ENCODE measurements at places on chromosomes 5 and 9.

DNA sequence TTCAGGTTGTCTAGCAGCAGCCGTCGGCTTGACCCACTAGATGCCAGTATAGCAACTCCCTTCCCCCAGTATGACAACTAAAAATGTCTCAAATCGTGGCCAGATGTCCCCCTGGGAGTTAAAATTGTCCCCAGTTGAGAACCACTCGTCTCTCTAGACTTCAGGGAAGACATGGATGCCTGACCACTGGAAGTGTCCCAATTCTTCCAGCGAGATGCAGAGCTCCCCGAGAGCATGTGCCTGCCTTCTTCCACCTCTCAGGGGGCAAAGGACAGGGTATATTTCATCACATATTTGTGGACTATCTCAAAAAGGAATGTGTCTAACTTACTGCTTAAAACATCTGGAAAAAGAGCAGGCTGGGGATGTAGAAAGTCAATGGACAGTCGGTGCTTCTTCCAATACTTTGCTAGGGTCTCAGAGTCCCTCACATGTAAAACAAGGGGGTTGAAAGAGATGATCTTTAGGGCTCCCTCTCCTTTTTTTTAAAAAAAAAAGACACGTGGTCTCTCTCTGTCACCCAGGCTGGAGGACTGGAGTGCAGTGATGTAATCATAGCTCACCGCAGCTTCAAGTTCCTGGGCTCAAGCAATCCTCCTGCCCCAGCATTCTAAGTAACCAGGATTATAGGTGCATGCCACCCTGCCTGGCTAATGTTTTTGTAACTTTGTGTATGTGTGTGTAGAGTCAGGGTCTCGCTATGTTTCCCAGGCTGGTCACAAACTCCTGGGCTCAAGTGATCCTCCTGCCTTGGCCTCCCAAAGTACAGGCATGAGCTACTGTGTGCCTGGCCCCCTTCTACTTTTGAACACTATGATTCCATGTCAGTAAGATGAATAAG, 190.6 kb downstream of the DAB2IP start:
- no peak for DNase-seq

- DNase-seq: peak; percentile 80
Observed at GRCh38 chr9:20683351-20684034, 566 bp upstream of the FOCAD start.

GRCh38 chr9:78866207-78867132, 569.5 kb downstream of the PSAT1 start:
- DNase-seq: no peak

- no peak for DNase-seq
Observed at GRCh38 chr9:116279230-116279629, 125.6 kb downstream of the PAPPA start.

- DNase-seq: no peak
Observed at GRCh38 chr5:156330141-156330870, 3.3 kb downstream of the SGCD start.

GRCh38 chr5:14929293-14930065, 57.9 kb upstream of the ANKH start:
- DNase-seq: no peak

- DNase-seq: no peak
Observed at GRCh38 chr5:9284781-9285307, 261.0 kb downstream of the SEMA5A start.

DNA sequence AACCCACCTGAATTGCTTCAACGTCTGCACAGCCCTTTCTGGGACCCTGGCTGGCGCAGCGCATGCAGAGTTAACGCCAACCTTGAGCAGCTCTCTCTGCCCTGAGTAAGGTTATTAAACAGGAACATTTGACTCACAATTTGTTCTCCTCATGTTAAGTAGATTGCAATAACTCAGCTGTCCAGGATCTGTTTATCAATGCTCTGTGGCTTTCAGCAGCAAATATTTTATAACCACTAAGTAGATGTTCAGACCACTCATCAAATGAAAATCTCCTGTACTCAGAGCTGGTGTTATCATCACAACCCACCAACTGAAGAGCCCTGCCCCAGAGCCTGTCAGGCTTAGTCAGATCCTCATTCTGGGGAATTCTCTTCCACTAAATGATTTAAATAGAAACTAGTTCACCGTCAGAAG, 403.0 kb downstream of the ZNF608 start:
- peak; percentile 66 for DNase-seq

- DNase-seq: no peak
Observed at GRCh38 chr5:145912594-145912993, 23.8 kb upstream of the SH3RF2 start.

DNA sequence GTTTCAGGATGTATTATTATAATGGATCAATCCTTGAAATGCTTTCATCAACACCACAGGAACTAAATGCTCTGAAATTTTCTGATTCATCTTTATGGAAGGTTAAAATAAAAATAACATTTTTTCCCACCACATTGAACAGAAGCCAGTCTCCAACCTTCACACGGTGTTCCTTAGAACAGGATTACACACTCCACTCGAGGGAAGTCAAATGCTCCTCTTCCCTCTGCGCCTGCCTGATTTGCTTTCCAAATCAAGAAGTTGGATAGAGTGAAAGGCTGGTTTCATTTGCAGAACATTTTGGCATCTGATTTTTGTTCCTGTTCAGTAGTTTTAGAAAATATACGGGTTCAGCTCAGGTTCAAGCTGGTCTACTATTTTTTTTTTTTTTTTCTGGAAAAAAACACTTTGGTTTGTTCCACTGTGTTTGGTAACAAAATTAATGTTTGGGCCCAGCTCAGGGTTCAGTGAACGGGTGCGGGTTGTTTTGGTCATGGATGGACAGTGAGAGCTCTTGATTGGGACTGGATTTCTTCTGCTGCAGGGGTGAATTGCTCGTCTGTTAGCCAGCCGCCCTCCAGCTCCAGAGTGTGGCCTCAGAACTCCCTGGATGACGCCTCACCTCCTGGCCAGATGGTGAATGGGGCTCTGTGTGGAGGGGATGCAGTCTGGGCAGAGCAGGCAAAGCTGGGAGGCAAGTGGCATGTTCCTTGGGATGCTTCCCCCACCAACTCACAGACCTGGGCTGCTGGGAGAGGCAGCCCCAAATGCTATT, 82.4 kb upstream of the STC2 start:
- DNase-seq: no peak

- DNase-seq: no peak
Observed at GRCh38 chr9:135739271-135740220, 37.6 kb downstream of the KCNT1 start.

DNA sequence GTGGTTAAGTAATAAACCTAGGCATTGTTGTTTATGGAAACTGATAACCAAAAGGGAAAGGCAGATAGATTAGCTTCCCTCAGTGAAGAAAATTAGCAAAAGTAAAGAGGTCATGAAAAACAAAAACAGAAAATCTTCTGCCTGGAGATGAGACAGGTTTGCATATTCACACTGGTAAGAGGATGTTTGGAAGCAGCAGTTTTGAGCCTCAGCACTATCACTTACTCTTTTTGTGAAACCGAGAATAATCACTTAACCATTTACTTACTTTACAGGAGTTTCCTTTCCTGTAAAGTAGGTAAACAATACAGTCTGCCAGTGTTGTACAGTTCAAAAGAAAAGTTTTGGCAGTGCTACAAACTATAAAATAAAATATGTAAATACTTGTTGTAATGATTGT, 35.5 kb upstream of the EMB start:
- DNase-seq: no peak

DNA sequence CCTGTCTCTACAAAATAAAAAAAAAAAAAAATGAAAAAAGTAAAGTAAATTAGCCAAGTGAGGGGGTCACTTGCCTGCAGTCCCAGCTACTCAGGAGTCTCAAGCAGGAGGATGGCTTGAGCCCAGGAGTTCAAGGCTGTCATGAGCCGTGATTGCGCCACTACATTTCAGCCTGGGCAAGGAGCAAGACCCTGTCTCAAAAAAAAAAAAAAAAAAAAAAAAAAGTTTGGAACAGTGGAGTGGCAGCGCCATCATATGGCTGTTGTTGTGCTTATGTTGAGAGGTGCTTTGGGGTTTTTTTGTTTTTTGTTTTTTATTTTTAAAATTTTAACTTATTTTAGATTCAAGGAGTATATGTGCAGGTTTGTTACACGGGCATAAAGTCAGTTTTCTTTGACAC, 3.6 kb downstream of the BRIX1 start:
- DNase-seq: peak; percentile 23

DNA sequence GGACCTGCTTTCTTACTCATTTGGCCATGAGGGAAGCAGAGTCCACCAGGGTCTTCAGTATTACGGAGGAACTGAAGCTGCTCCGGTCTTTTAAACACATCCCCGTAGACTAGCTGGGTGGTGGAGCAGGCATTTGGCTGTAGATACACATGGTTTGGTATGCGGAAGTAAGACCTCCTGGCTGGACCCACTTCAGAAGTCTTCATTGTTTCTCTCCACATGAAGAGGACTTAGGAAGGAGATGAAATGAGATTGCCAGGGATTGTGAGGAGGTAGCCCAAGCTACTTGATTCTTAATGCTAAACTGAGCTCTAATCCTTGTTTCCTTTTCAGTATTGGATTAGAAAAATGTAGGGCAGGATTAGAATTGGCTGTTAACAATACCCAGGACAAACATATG, 32.9 kb downstream of the STXBP1 start:
- DNase-seq: no peak

- DNase-seq: no peak
Observed at GRCh38 chr9:4661165-4661564, 929 bp upstream of the PLPP6 start.

DNA sequence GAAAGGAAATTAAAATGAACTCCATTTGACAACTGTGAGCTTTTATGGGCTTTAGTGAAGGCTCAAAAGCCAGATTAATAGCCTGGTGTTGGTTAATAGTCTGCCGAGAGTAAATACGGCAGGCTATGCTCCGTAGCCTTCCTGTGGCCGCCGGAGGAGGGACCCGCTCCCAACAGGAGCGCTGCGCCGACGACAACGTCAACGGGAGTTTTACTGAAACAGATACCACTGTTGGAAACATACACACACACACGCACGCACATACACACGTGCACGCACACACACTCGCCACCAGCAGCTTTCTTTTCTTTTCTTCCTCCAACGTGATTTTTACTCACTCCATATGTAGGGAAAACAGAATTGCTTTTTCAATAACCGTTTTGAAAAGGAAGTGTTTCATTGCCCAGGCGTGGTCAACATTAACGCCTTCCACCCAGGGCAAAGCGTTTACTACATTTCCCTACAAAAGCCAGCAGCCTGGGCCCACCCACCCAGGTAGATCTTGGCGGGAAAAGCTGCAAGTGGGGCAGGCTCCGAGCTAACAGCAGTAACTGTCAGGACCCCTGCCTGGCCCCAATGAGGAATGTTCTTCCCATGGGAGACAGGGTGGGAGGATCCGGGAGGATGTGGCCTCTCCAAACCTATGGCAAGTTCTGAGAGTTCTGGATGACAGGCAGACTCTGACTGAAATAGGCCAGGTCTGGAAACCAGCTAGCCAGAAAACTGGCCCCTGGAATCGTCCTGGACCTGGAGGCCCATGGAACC, 72.3 kb downstream of the PAX5 start:
- DNase-seq: no peak

- DNase-seq: no peak
Observed at GRCh38 chr5:11700391-11700790, 203.9 kb downstream of the CTNND2 start.

DNA sequence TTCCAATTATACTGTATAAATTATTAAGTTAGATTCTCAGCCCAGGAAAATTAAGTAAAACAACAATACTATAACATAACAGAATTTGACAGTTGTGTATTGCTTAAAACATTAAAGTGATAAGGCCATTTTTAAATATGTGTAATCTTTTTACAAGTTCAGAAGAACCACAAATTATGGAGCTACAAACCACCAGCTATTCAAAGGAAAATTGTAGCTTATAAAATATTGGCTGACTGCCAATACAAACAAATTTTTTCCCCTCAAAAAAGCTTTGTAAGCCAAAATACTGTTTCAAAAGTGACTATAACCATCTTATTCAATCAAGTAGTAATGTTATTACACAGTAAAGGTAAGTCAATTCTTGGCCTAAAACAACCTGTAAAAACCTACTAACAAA, 21.9 kb downstream of the STRBP start:
- peak; percentile 30 for DNase-seq

- no peak for DNase-seq
Observed at GRCh38 chr9:85167146-85167545, 497.6 kb downstream of the NTRK2 start.

GRCh38 chr9:118362596-118362995, 658.4 kb downstream of the TLR4 start:
- no peak for DNase-seq

DNA sequence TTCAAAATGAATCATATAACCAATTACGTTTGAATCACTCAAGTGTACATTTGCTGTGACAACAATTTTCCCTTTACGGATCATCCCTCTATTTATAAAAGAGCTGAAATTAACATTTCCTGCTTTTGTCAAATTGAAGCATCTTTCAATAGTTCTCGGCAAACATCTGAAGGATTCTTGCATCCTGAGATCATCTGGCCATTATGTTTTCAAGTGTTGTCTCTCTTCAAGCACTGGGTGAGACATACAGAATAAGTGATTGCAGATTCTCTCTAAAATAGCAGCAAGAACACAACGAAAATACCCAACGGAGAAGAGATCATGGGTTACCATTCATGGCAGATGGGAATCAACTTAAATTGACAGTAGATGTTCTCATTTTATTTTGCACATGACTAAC, 283.4 kb upstream of the GRAMD2B start:
- no peak for DNase-seq

GRCh38 chr9:72315510-72316311, 49.3 kb downstream of the ZFAND5 start:
- DNase-seq: no peak

GRCh38 chr5:103410172-103410571, 151.6 kb downstream of the MACIR start:
- DNase-seq: no peak

GRCh38 chr9:136861874-136862457, 4.1 kb downstream of the EDF1 start:
- DNase-seq: no peak

- DNase-seq: no peak
Observed at GRCh38 chr5:115068239-115069086, 101.2 kb downstream of the TRIM36 start.

DNA sequence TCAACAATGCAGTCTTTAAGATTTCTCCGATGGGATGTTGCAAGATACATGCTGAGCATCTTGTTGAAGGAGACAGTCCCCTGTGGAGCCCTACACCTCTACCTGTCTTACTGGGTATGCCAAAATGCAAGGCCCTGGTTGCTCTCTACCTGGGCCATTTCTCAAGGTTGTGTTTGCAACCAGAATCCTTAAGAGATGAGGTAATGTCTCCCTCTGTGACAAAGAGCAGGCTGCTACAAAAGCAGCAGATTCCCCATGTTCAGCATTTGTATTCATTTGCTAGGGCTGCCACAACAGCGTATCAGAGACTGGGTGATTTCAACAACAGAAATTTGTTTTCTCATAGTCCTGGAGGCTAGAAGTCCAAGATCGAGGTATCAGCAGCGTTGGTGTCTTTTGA, 138.4 kb upstream of the RPS23 start:
- DNase-seq: no peak

GRCh38 chr5:66987949-66988838, 208.4 kb downstream of the CD180 start:
- peak; percentile 53 for DNase-seq

- DNase-seq: no peak
Observed at GRCh38 chr9:17021387-17021970, 113.4 kb upstream of the CNTLN start.
